ENCODE measurements at places on chromosomes 2 and 18. TPM values are rescaled to one million over a fixed set of nuclear protein-coding genes. Genes with fewer than 3 reads are reported as not detected.
A peak's percentile ranks its signal among the peaks of the same experiment; 100 is the strongest.

DNA sequence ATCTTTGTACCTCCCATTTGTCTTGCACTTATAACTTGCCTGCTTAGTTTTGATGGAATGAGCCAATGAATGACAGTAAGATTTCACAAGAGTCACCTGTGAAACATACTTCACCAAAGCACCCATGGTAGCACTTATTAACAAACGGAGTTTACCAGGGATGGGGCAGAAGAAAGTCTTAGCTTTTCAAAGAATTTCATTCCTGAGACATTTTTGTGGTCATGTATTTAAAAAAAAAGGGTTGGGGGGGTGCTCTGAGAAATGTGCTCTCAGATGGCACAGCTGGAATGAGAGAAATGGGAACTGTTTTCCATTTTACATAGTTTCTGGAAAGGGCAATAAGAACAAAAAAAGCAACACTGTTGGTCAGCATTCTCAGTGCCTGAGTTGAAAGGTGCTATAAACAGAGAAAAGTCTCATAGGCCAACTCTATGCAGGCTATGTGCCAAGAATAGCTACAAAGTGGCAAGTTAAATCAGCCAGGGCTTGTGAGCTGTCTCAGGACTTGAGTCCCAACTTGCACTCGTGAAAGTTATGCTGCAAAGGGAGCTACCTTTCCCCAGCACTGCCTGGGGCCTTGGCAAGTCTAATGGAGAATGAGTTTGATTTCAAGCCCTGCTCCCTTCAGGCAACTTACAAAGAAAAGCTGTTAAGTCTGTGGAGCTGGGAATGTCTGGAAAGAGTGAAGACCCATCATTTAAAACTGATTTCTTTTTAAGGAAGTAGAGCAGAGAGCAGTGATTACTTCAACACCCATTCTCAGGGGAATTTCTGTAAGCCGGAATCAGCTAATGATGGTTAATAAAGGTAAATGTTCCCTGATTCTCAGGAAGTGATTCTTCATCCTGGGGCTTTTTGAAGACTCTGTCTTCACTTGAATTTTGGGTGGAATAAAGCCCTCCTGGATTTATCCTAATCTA is 170.6 kb downstream of the SLC8A1 start:
- no peaks in the 10 kb centered on the region for H3K36me3 ChIP-seq
- no peaks in the 10 kb centered on the region for H3K27me3 ChIP-seq
- H3K27ac ChIP-seq = no peak overlapping the region
- H3K4me1 ChIP-seq = no peaks in the 10 kb centered on the region
- H3K4me3 ChIP-seq = no peak overlapping the region
- no peak for DNase-seq

The REG3G gene
- not detected for total RNA-seq

The CCDC150 gene
- total RNA-seq = 0.22 TPM

The RNPEPL1 gene
- 78.8 TPM for total RNA-seq

GRCh38 chr2:72988726-72989273 is 71.5 kb downstream of the EMX1 start:
- H3K4me3 ChIP-seq = no peak overlapping the region
- no peak overlapping the region for H3K27ac ChIP-seq
- no peak for DNase-seq
- H3K27me3 ChIP-seq = no peaks in the 10 kb centered on the region

GRCh38 chr2:218780851-218781690 is 876 bp upstream of the CYP27A1 start:
- H3K27ac ChIP-seq = no peak overlapping the region
- H3K4me3 ChIP-seq = peak overlapping the region; percentile 28
- H3K4me1 ChIP-seq = peaks cover 7% of the 10 kb centered on the region
- peaks cover 28% of the 10 kb centered on the region for H3K27me3 ChIP-seq
- no peak for DNase-seq
- H3K36me3 ChIP-seq = no peaks in the 10 kb centered on the region

The C2orf81 gene
- 3.4 TPM for total RNA-seq

DNA sequence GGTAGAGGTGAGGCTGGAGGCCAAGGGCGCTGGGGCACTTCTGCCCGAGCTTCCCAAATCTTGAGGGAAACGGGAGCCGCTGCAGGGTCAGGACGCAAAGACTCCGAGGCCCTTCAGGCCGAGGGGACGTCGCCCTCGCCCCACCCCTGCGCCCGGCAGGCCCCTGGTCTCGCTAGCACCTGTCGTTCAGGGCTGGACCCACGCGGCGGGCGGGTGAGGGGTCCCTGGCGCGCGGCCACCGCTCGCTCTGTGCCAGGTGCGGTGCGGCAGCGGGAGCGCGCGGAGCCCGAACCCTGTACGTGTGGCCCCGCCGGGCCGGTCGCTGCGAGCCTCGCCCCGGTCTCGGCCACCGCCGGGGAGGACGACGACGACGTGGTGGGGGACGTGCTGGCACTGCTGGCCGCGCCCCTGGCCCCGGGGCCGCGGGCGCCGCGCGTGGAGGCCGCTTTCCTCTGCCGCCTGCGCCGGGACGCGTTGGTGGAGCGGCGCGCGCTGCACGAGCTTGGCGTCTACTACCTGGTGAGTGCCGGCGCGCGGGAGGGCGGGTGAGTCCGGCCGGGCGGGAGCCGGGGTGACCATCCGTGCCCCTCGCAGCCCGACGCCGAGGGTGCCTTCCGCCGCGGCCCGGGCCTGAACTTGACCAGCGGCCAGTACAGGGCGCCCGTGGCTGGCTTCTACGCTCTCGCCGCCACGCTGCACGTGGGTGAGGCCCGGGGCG is 4.9 kb downstream of the ERFE start:
- H3K4me3 ChIP-seq = no peak overlapping the region
- DNase-seq = no peak
- H3K4me1 ChIP-seq = peaks cover 15% of the 10 kb centered on the region
- no peak overlapping the region for H3K27ac ChIP-seq
- peaks cover 7% of the 10 kb centered on the region for H3K36me3 ChIP-seq
- H3K27me3 ChIP-seq = peaks cover 31% of the 10 kb centered on the region

The MAT2A gene
- total RNA-seq = 122 TPM

DNA sequence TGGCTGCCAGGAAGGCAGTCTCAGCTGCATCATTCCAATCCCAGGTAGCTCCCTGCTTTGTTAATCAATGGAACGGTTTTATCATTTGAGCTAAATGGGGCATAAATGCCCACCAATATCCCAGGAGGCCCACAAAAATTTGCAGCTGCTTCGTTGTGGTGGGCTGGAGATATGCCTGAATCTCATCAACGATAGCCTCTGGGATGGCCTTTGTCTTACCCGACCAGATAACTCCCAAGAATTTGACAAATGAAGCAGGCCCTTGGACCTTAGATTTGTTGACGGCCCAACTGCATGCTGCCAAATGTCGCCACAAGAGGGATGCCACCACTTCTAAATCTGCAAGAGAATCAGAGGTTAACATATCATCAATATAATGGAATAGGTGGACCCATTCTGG is 236.4 kb downstream of the MBD5 start:
- no peaks in the 10 kb centered on the region for H3K27me3 ChIP-seq
- H3K36me3 ChIP-seq = no peaks in the 10 kb centered on the region
- no peaks in the 10 kb centered on the region for H3K4me1 ChIP-seq
- H3K27ac ChIP-seq = no peak overlapping the region

DNA sequence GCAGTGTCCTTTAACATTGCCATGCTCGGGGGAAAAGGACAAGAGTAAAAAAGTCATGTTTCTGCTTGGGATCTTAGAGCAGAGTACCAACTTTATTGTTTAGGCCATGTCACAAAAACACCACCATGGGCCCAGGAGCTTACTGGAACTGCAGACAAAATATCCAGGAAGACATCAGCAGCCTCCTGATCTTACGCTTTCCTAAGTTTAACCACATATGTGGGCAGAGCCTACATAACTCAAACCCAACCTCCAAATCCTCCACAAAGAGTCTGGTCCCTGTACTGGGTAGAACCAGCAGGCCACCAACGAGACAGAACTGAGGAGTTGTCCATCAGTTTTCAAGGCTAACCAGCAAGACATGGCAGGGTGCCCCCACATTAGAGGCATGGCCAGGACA is 10.3 kb downstream of the GALNT14 start:
- H3K27me3 ChIP-seq = no peaks in the 10 kb centered on the region
- H3K4me3 ChIP-seq = no peak overlapping the region
- H3K27ac ChIP-seq = no peak overlapping the region
- H3K4me1 ChIP-seq = no peaks in the 10 kb centered on the region
- DNase-seq = no peak
- no peaks in the 10 kb centered on the region for H3K36me3 ChIP-seq

DNA sequence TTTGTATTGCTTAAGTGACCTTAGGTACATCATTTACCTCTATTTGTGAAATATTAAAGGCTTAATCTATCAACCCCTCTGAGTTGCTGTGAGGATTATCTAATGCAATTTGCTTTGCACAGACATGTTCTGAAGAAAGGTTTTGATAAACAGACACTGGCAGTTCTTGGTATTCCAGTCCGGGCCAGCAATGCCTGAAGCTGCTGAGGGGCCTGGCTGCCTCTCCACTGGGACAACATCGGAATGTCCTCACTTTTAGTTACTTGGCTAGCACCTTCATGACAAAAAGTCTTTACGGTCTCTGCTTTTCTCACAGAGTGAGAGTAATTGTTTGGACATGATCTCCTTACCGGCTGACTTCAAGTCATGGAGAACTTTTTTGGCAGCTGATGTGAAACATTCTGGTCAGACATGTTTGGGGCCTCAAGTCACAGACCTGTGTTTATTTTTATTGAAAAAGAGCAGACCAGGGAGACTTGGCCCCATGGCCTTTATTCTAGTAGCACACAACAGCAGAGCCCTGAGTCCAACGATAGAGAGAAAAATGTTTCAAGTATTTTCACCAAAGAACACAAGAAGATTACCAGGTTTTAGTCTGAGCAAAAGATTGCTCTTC is 1112.3 kb upstream of the FANCL start:
- no peak overlapping the region for H3K4me3 ChIP-seq
- no peaks in the 10 kb centered on the region for H3K36me3 ChIP-seq
- H3K4me1 ChIP-seq = no peaks in the 10 kb centered on the region

GRCh38 chr2:41710944-41711343 is 336.9 kb upstream of the PKDCC start:
- no peaks in the 10 kb centered on the region for H3K4me1 ChIP-seq
- no peak for DNase-seq
- H3K27me3 ChIP-seq = no peaks in the 10 kb centered on the region

The UPP2 gene
- total RNA-seq = not detected

DNA sequence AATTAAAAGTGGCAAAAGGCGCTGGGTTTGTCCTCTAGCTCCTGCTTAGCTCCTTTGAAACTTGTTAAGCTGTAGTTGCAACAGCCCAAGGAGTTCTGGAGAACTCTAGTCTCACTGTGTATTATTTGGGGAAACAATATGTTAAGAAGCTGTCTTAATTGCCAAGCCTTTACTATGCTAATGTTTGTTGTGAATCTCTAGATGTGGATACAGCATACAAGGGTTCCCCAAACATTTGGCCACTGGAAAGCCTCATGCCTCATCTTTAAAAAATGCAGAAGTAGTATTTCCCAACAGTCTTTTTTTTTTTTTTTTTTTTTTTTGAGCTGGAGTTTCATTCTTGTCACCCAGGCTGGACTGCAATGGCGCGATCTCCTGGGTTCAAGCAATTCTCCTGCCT is 236.7 kb downstream of the PRKCE start:
- no peaks in the 10 kb centered on the region for H3K36me3 ChIP-seq
- DNase-seq = no peak
- H3K27ac ChIP-seq = no peak overlapping the region
- no peaks in the 10 kb centered on the region for H3K27me3 ChIP-seq

The TXNDC2 gene
- not detected for total RNA-seq

The ALPP gene
- total RNA-seq = not detected

The NGEF gene
- not detected for total RNA-seq

- no peaks in the 10 kb centered on the region for H3K4me1 ChIP-seq
- H3K27ac ChIP-seq = no peak overlapping the region
- H3K4me3 ChIP-seq = no peak overlapping the region
Measured at GRCh38 chr2:101107241-101107640, 43.9 kb downstream of the TBC1D8 start.

- no peaks in the 10 kb centered on the region for H3K36me3 ChIP-seq
- H3K4me1 ChIP-seq = peaks cover 11% of the 10 kb centered on the region
- peak within 1 kb of the TSS; percentile 38 for H3K4me3 ChIP-seq
- no peak for DNase-seq
- H3K27me3 ChIP-seq = peaks cover 53% of the 10 kb centered on the region
Measured at GRCh38 chr2:70790136-70790828, at the start of gene FIGLA. TSS of gene FIGLA (minus strand) at chr2:70790643. CDS start at chr2:70790638, 5 bp downstream.

The VPS54 gene
- 9.5 TPM for total RNA-seq

The TLX2 gene
- 0.14 TPM for total RNA-seq

DNA sequence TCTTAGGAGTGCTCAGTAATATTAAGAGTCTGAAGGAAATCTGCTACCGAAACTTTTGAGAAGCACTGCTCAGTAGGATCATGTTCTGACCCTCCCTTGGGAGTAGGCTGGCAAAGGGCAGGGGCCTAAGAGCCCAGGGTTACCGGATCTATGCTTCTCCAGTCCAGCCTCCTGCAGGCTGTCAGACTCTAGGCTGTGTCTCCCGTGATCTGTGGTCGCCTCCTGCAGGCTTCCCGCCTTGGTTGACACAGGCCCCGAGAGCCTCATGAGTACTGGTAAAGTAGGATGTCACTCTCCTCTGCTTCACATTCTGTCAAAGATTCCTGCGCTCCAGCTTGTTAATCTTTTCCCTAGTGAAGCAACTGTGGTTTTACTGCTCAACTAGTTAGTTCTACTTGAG is 647.8 kb upstream of the RAB6C start:
- H3K4me1 ChIP-seq = no peaks in the 10 kb centered on the region
- H3K4me3 ChIP-seq = no peak overlapping the region
- no peaks in the 10 kb centered on the region for H3K27me3 ChIP-seq
- no peaks in the 10 kb centered on the region for H3K36me3 ChIP-seq

GRCh38 chr2:115161081-115161770 is 718.8 kb downstream of the DPP10 start:
- H3K27me3 ChIP-seq = peaks cover 23% of the 10 kb centered on the region
- H3K27ac ChIP-seq = no peak overlapping the region
- no peak for DNase-seq
- H3K4me3 ChIP-seq = no peak overlapping the region
- H3K4me1 ChIP-seq = no peaks in the 10 kb centered on the region

DNA sequence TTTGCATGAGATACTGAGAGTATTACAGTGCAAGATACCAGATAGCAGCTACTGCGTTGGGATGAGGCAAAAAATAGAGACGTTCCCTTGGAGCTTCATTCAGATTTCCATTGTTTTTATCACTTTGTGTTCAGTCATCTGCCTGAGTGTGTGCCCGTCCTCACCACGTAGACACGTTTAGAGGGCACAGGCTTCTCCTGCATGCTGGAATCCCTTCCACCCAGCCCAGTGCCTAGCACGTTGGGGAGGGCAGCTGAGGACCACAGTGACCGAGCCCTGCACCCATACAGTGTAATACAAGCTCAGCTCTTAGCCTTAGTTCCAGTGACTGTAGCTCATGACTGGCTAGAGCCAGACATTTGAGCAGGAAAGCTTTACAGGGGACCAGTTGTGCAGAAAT is 134.7 kb downstream of the GBX2 start:
- no peaks in the 10 kb centered on the region for H3K36me3 ChIP-seq
- no peaks in the 10 kb centered on the region for H3K27me3 ChIP-seq
- no peaks in the 10 kb centered on the region for H3K4me1 ChIP-seq

The CGREF1 gene
- not detected for total RNA-seq

DNA sequence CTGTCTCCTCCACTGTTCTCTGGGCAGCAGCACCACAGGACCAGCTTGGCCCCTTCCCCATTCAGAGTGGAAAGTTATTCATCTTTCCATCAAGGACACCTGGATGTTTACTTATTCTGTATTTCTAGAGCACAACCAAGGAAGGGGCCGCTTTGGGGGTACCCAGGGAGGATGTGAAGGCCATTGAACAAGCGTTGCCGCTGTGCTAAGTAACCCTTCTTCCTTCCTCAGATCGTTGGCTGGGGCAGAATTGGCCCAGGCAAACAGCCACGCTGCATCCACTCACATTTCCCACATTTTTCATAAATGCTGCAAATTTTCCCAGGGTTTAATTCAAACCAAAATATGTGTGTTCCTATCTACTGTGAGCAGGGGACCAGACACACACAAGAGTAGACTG is 76.2 kb upstream of the NPAS2 start:
- H3K27ac ChIP-seq = no peak overlapping the region
- no peak overlapping the region for H3K4me3 ChIP-seq
- H3K36me3 ChIP-seq = no peaks in the 10 kb centered on the region
